Activated naive CD4-positive, alpha-beta T cell treated with Interleukin-2 at 50 U/mL for 16 hours (primary cell): ENCODE measurements at places on chromosomes 2 and 18.
A peak's percentile ranks its signal among the peaks of the same experiment; 100 is the strongest.

- no peak for DNase-seq
Measured at GRCh38 chr2:231053846-231054245, 2.8 kb upstream of the PSMD1 start.

GRCh38 chr18:48475635-48476549, 62.9 kb upstream of the CTIF start:
- DNase-seq: peak; percentile 7

GRCh38 chr18:28176948-28177827, at the start of gene CDH2:
CDH2 (minus strand) TSS chr18:28177130; CDS start chr18:28177022, 108 bp downstream.
- no peak for DNase-seq

GRCh38 chr2:98580656-98581284, 27.5 kb downstream of the COA5 start:
- no peak for DNase-seq

- DNase-seq: no peak
Measured at GRCh38 chr2:150138587-150138986, 348.9 kb downstream of the RND3 start.

- peak; percentile 20 for DNase-seq
Measured at GRCh38 chr2:233129351-233129978, 69.3 kb downstream of the INPP5D start.
